ENCODE measurements at places on chromosomes 1 and 21.

DNA sequence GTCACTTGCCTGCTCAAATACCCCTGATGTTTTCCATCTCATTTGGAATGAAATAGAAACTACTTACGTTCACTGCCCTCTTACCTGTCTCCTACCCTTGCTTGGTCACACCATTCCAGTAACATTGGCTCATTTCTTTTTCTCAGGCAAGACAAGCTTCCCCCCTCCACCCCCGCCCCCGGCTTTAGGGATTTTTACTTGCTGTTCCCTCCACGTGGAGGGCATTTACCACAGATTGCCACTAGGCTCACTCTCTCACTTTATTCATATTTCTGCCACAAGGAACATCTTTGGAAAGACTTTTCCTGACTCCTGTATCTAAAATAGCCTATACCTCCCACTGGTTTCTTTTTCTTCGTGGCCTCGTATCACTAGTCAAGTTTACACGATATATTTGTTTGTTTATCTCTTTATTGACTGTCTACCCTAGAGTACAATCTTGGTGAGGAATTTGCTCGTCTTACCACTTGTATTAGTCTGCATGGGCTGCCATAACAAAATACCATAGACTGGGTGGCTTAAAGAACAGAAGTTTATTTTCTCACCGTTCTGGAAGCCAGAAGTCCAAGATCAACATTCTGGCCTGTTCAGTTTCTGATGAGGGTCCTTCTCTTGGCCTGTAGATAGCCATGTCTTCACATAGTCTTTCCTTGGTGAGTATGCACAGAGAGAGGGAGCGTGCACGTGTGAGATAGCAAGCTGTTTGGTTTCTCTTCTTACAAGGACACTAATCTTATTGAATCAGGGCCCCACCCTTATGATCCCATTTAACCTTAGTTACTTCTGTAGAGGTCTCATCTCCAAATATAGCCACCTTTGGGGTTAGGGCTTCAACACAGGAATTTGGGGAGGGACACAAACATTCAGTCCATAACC lies 126.2 kb downstream of the NRDC start:
- DNase-seq = no peak

GRCh38 chr1:195899762-195900352 lies 708.4 kb downstream of the KCNT2 start:
- DNase-seq = no peak

GRCh38 chr1:83512373-83513193 lies 486.3 kb downstream of the TTLL7 start:
- DNase-seq = no peak

DNA sequence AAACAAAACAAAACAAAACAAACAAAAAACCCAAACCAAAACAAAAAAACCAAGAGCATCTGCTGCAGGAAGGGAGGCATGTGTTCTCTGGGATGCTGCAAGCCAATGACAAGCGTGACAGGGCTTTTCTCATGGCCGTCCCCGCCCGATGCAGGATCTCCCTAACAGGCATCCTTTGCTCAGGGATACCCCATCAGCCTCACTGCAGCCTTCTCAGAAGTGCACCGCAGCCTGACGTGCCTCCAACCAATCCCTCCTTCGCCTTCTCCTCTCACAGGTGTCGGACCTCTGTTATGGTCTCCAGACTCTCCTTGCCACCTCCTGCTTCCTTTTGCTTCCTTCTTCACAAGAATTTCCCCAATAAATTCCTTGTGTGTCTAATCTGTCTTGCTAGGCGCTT lies 147.2 kb downstream of the PCP4 start:
- no peak for DNase-seq

DNA sequence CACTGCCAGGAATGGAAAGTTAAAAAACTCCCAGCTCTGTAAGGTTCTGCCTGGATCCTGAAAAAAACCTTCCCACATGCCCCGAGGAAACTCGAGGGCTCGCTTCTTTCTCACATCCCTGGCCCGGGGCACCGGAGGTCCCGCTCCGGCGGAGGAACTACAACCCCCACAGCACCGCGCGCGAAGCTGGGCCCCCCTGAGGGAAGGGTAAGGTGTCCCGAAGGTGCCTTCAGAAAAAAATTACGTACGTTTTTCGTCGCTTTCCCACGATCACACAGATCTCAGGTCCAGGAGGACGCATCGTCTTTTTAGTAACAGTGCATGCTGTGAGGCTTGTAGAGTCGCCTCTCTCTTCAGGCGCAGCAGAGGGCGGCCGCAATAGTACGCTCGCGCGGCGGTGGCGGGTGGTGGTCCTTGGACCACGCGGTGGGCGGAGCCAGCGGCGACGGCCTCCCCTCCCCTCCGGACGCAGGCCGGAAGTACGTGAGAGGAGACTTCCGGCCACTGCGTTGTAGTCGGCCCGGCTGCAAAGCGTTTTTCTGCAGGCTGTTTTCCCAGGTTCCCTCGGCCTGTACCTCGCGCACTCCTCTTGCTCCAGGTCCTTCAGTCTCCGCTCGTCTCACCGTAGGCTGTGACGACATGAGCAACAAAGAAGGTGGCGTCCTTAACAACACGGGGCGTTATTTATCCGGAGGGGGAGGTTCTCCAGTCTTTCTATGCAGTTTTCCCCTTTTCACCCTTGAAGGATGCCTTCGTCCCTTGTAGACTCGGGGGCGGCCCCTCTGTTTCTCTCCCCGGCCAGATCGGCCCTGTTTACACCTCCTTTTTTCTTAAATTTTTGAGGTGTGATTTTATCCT lies at the start of gene TSNAX:
Gene TSNAX (plus strand): TSS at position 498 of the 858 bp plus-strand sequence. CDS start 142 bp downstream, at position 640.
- peak; percentile 77 for DNase-seq

GRCh38 chr1:22124592-22125229 lies 18.2 kb downstream of the WNT4 start:
- DNase-seq = no peak

DNA sequence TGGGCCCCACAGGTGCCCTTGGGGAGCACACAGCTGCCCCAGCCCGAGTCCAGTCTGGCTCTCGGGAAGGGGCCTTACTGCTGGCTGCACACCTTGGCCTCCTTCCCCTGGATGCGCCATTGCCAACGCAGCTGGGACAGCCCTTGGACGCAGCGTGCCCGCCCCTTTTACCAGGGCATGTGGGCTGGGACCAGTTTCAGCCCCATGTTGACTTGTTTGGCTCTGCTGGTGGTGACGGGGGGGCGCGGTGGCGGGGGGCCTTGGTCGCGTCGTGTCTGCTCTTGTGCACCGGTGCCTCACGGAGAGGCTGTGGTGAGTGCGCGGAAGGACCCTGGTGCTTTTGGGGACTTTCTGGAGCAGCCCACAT lies 19.6 kb downstream of the SKI start:
- no peak for DNase-seq

GRCh38 chr1:202935844-202936243 lies 8.8 kb upstream of the KLHL12 start:
- no peak for DNase-seq

DNA sequence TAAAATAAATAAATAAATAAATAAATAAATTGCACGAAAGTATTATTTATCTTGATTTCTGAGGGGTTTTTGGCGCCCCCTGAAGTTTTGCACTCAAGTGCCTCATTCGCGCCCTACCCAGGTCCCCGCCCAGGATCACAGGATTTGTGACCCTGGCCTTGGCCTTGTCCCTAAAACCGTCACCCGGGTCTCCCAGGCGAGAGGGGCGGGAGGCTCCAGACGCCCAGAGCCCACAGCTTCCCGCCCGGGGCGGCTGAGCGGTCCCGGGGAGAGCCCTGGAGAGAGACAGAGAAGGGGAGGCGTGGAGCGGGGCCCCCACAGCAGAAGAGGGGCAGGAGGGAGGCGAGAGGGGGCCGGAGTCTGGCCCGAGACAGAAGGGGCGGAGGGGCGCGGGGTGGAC lies 91.8 kb upstream of the CASZ1 start:
- DNase-seq = no peak

- no peak for DNase-seq
Measured at GRCh38 chr1:234849832-234850231, 239.9 kb upstream of the IRF2BP2 start.

DNA sequence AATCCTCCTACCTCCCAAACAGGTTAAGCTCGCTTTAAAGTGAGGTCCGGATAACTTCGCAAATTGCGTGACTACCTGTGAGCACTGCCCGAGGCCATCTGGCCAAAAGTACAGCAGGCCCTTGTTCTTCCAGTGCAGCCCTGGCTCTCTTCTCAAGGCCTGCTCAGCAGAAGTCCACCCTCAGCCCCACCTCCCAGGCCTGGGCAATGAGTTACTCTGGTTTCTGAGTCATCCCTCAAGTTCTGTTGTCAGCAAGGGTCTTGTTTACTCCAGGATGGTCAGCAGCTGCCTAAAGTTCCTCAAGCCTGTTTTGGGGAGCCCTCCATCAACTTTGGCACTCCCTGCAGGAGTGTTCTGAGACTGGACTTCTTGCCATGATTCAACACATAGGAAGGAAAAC lies 101.7 kb downstream of the BCAR3 start:
- DNase-seq = no peak

- DNase-seq = no peak
Measured at GRCh38 chr1:111211921-111212320, 11.5 kb upstream of the DENND2D start.

DNA sequence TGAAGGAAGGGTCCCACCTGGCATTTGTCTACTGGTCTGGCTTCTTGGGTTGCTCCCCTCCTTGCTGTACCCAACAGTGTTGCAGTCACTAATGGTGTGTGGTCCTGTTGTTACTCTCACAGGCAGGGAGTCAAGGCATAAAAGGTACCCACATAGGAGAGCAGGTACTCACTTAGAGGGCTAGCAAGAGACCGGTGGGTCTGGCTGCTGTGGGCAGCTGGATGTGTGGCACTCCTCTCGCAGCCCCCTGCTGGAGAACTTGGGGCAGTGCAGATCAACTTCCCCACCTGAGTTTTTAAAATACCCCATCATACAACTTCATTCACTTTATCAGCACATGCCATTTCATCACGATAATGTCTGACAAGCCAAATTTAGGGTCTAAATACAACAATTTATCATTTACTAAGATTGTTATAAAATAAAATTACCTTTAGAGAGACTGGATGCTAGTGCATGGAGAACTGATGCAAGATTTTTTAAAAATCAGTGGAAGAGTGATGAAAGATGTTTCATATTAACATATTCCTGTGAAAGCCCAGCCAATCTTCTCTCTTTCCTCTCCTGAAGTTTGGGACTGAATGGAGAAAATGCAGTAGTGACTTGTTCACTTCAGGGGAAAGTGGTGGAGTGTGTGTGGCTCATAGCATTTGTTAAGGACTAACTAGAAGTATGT lies 42.8 kb downstream of the ACP6 start:
- no peak for DNase-seq

GRCh38 chr1:76827066-76827465 lies 40.2 kb upstream of the ST6GALNAC5 start:
- no peak for DNase-seq

GRCh38 chr1:159743651-159744410 lies 29.4 kb upstream of the CRP start:
- DNase-seq = no peak

- DNase-seq = no peak
Measured at GRCh38 chr1:84442256-84442655, 36.8 kb upstream of the RPF1 start.

DNA sequence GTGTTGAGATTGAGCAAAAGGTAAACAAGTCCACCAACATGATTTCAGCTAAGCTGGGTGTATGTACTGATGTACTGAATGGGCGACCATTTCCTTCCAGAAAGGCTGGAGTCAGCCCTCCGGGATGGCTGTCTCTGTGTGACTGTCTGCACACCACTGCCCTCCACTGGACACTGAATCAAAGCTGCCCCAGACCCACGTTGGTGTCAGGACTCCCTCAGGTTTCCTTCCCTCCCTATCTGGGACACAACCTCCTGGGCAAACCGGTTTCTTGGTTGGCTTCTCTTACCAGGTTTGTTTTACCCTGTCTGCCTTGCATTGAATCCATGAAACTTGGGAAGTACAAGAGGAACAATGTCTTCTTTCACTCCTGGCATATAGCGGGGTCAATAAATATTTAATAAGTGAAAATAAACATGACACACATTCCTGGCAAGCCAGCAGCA lies 5.3 kb upstream of the SRP9 start:
- no peak for DNase-seq

DNA sequence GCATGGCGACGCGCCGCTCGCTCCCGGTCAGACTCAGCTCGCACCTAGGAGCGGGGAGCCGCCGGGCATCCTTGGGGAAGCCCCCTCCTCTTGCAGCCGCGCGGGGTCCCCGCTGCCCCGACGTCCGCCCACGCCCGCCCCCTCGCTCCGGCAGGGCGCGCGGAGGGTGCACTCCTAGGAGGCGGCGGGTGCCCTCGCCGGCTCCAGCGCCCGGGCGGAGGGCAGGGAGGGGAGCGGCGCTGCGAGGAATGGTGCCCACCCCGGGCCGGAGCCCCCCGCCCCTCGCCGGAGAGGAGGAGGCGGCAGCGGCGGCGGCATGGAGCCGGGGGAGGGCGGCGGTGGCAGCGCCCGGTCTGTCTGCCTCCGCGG lies 488 bp downstream of the FAM78B start:
- DNase-seq = no peak

GRCh38 chr1:3364983-3365382 lies 89.5 kb upstream of the ARHGEF16 start:
- DNase-seq = no peak

- DNase-seq = no peak
Measured at GRCh38 chr1:172206256-172206655, 214.2 kb upstream of the C1orf105 start.

GRCh38 chr1:39926343-39926793 lies 24.7 kb upstream of the MYCL start:
- DNase-seq = no peak

DNA sequence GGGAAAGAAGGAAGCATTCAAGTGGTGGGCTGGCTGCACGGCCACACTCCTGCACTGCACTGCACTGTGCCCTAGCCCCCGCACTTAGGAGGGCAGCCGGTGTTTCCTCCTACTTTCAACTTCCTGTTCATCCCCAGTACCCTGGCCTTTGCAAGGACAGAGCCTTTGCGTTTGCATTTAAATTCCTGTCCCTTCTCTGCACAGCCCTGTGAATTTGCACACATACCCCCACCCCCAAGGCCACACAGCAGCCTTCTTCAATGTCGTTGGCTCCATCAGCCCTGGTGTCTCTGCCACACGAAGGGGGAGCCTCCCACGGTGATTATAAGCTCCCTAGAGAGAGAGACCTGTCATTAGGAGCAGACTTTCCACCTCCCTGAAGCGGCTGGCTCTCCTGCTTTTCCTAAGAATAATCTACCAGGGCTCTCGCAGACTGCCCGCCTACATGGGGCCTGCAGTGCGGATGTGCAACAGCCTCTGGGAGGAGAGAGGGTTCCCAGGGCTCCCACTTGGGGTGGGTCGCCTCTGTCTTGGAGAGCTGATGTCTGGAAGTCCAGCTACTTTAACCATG lies 13.2 kb upstream of the SLC45A3 start:
- DNase-seq = no peak

- DNase-seq = no peak
Measured at GRCh38 chr1:3004285-3005205, 16.7 kb upstream of the ACTRT2 start.

GRCh38 chr1:226253933-226254332 lies 30.5 kb downstream of the MIXL1 start:
- no peak for DNase-seq

- DNase-seq = no peak
Measured at GRCh38 chr21:18772404-18772803, 368.8 kb upstream of the TMPRSS15 start.

- no peak for DNase-seq
Measured at GRCh38 chr1:98794196-98794886, 132.8 kb downstream of the SNX7 start.
